DMS53 (cell line): ENCODE measurements at places on chromosomes 2 and 18.
A peak's percentile ranks its signal among the peaks of the same experiment; 100 is the strongest.

- no peak for DNase-seq
Measured at GRCh38 chr2:122480501-122481243, 725.2 kb downstream of the TSN start.

DNA sequence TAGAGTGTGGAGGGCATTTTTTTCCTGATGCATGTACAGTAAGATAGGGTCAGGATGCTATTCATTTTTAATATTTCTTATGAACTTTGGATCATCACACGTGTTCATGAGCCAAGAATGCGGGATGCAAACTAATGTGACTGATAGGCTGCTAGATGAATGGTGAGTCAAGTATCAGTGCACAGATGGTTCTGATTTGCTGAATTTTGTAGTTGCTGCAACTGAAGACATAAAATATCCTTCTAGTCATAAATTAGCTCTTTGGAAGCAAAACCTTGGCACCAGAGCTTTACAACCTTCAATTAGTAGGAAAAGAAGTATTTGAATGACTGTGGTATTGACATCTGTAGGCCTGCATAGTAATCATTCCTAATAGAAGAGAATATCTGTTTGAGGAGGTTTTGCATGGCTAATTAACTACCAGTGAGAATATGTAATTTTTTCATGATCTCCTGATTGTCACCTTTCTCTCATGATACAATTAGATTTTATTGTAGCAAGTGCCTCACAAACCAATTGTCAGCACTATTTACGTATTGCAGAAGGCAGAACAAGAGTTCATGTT lies 94.0 kb downstream of the VRK2 start:
- no peak for DNase-seq

- DNase-seq: no peak
Measured at GRCh38 chr2:75494137-75494769, 66.5 kb downstream of the EVA1A start.

GRCh38 chr2:158567208-158567607 lies 110.5 kb downstream of the PKP4 start:
- DNase-seq: no peak

GRCh38 chr2:192657362-192657761 lies 462.6 kb upstream of the TMEFF2 start:
- peak; percentile 7 for DNase-seq

- DNase-seq: no peak
Measured at GRCh38 chr18:31039426-31039825, 3.1 kb downstream of the DSC3 start.

DNA sequence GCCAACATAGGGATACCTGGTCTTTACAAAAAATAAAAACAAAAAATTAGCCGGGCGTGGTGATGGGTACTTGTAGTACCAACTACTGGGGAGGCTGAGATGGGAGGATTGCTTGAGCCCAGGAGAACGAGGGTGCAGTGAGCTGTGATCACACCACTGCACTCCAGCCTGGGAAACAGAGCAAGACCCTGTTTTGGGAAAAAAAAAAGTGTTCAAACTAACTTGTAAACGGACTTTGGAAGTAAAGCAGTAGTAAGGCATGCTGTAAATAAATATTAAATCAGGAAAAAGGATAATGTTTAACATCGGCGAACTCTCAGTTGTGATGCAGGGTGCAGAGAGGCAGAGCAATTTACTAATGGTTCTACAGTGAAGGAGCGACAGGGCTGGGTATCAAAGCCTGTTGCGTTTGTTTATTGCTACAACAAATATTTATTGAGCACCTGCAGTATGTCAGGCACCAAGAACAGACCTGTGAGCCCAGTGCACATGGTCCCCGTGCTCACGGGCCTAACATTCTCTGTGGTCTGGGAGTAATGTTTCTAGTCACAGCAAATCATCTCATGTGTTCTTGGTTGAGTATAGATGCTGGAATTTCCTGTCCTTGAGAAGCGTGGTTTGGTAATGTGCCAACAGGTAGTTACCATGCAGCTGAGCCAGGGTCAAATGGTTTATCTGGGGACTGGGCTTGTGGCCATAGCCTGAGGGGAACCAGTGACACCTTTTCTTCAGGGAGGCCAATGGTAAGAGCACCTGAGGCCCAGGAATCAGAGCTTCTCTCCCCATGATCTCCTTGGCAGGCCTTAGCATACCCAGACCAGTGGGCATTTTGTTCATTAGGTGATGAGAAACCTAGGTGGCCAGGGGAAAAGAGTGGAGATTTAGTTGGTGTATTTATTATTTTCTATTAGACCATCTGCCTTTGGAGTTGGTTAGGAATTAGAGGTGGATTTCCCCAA lies 27.9 kb upstream of the GREB1 start:
- peak; percentile 59 for DNase-seq

GRCh38 chr2:48356701-48357325 lies 173.1 kb upstream of the STON1 start:
- DNase-seq: peak; percentile 76

DNA sequence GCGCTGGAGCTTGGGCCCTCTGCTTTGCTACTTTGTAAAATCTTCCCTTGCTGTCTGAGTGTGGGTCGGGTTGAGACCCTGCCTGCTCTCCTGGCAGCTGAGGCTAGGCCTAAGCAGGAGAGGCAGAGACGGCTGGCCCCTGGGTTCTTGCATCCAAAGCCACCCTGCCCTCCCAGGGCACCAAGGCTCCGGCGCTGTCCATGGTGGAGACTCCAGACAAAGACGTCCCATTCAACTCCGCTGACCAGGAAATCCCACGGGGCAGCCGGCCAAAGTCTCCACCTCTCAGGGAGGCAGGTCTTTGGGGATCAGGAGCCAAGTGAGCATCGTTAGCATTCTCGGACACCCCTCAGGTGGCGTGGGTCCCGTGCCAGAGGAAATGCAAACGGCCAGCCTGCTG lies 2.6 kb upstream of the PRLH start:
- DNase-seq: no peak

- DNase-seq: no peak
Measured at GRCh38 chr2:234630801-234631261, 133.9 kb upstream of the ARL4C start.

DNA sequence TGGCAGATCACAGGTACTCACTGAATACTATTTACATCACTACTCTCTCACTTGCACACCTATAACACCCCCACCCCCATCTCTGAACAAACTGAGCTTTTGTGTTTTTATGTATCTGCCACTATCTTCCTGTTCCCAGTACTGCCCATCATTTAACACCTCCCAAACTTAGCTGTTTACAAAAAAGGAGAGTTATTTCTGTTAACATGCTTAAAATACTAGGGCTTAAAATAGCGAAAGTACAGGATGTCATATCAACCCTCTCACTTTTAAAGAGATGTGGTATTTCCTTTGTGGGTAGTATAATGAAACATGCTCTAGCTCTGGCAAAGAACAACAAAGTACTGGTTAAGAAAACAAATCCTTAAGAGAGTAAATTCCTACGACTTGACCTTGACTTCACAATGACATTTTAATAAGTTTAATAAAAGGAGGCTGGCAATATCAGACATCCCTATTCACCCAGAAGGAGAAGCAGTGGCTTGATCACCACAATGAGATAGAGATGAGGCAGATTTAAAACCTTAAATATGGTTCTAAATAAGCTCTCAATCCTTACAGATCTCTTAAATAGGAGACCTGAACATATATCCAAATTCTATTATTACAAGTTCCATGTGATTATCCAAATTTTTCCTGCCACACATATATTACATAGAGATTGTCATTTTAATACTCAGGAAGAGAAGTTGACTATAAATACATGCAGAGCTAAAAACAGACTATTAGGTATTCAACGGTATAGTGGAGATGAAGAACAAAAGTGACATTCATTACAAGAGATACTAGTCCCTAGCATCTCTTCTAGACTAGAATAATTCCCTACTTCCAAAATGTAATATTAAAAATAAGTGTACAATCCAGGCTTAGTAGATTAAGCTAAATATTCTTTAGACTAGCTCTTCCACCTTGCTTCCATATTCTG lies 36.9 kb downstream of the TRAK2 start:
- DNase-seq: no peak

DNA sequence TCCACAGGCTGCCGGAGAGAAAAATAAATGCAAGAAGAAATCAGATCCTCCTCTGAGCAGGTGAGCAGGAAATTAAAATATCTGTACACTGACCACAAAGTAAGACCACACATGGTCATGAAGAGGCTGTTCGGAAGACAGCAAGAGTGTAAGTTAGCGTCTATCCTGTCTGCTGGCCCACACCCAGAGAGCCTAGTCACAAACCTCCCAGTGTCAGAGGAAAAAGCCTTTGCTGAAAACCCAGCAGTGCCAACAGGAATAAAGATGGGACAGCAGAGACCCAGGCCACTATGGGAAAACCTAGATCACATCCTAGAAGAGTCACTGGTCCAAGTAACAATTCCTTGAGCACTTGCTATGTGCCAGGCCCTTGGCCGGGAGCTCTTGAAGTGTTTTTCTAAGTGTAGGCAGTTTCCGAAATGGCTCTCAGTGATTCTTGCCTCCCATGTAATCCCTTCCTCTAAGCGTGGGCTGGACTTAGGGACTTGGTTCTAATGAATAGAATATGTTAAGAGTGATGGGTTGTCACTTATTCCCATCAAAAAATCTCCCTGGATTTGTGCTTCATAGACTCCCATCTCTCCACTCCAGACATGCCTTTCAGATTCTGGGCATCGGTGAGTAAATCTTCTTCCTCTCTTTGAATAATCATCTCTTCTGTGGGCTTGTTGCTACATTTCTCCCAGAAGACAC lies 110.9 kb upstream of the PKDCC start:
- DNase-seq: no peak

- peak; percentile 21 for DNase-seq
Measured at GRCh38 chr2:215352602-215353001, 40.7 kb downstream of the ATIC start.

GRCh38 chr2:113685471-113685870 lies 58.4 kb downstream of the RABL2A start:
- DNase-seq: no peak

DNA sequence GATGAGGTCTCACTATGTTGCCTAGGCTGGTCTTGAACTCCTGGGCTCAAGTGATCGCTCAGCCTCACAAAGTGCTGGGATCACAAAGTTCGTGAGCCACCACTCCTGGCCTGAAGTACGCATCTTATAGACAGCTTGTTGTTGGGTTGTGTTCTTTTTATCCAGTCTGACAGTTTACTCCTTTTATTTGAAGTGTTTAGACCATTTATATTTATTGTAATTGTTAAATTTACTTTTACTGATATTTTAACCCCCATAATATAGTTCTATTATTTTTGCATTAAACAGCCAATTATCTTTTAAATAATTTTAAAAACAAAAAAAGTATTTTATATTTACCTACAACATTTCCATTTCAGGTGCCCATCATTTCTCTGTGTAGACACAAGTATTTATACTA lies 303.0 kb upstream of the HDAC4 start:
- no peak for DNase-seq

DNA sequence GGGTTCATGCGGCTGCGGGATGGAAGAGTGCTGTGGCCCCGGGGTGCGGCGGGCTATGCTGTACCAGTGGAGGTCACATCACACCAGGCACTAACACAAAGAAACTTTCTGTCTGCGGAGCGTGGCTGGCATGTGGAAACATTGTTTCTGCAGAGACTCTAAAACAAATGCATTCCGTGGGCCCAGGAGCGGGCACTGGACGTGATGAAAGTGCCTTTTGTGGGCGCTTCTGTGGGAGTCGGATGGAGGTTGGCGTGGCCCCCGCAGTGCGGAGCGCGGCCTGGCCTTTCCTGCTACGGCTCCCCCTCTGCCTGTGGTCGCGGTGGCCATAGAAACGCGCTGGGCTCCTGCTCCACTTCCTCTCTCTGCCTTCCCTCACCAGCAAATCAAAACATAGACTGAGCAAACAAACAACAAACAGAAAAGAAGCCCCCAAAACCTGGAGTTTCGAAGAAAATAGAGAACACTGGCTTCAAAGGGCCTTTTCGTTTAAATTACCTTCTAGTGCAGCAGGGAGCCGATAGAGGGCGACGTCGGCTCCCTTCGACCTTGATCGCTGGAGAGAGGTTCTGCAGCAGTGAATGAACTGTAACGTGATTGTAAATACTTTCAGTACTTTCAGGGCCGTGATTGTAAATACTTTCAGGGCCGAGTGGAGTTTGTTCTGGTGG lies 51.4 kb downstream of the KIF5C start:
- peak; percentile 42 for DNase-seq

- no peak for DNase-seq
Measured at GRCh38 chr18:71249791-71250190, 960.9 kb downstream of the SOCS6 start.

DNA sequence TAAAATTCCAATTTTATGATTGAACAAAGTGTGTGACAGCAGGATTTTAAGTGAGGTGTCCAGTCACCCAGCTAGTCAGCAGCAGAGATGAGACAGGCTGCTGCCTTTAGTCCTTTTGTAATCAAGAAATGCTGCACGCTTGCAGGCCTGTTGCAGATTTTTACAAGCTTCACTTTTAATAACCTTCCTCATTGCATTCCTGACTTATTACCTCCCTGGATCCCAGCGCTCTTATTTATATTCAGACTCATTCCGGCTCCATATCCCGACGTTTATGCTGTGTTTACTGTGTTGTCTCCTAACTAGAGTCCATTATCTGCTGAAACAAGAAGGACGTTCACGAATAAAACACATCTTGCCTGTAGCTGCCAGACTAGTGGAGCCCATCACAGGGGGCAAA lies 442.5 kb upstream of the KLHL29 start:
- no peak for DNase-seq

DNA sequence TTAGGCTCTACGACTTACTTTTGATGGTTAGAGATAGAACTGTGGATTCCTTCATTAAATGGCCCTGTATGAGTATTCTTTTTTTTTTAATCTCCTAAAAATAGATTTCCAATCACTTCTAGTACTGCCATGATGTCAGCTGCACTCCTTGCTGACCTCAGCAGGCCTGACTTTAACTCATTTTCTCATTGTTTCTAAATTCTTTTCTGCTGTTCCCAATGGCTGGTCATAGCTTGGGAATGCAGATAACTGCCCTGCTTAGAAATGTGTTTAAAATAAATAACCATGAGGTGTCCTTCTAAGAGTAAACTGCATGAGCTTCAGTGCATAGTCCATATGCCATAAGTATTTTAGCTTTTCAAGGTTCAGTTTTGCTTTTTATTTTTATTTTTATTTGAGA lies 15.7 kb downstream of the CCDC85A start:
- DNase-seq: no peak

DNA sequence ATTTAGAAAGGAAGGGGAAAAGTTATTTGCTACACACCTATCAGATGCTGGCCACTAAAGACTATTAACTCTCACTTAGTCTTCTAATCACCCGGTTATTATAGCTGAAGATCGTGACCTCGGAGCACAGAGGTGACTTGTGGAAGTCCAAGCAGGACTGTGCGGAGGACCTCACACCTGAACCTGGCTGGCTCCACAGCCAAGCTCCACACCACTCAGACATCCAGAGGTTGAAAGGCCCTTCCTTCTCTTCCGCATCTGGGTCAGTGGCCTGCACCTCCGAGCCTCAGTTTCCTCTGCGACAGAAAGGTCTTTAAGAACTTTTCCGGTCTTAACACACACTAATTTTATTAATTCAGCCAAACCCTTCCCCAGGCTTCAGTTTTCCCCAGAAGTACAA lies 57.9 kb downstream of the TNS1 start:
- no peak for DNase-seq

- no peak for DNase-seq
Measured at GRCh38 chr18:50006470-50007046, 188.4 kb downstream of the MYO5B start.

- no peak for DNase-seq
Measured at GRCh38 chr2:226300196-226300886, 499.3 kb downstream of the IRS1 start.

- peak; percentile 45 for DNase-seq
Measured at GRCh38 chr2:205715831-205716525, 33.7 kb downstream of the NRP2 start.
